ENCODE measurements at places on chromosomes 6 and 20. TPM values are rescaled to one million over a fixed set of nuclear protein-coding genes. Genes with fewer than 3 reads are reported as not detected.

DNA sequence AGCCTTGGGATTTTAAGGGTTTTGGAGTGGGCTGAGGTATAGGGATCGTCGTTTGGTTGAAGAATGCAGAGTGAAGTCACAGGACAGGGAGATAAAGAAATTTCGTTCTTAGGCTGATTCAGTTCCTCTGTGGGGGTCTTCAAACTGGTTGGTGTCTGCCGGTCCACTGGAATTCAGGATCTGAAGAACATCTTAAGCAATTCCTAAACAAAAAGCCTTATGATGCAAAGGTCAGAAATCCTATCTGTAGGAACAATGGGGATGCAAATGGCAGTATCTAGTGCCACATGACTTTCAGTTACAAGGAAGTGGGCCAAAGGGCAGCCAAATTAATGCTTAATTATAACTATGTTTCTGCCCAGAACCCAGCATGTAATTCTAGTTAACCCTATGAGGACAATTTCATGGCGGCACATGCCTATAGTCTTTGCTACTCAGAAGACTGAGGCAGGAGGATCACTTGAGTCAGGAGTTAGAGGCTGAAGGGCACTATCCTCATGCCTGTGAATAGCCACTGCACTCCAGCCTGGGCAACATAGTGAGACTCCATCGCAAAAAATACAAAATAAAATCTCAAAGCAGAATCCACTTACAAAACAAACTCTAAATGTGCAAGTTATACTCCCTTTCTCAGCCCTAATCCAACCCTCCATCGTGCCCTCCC, 4.6 kb upstream of the SLC2A10 start:
- no peak overlapping the region for H3K27ac ChIP-seq
- no peaks in the 10 kb centered on the region for H3K36me3 ChIP-seq
- no peak overlapping the region for H3K4me3 ChIP-seq
- DNase-seq = no peak
- H3K4me1 ChIP-seq = peaks cover 1% of the 10 kb centered on the region

DNA sequence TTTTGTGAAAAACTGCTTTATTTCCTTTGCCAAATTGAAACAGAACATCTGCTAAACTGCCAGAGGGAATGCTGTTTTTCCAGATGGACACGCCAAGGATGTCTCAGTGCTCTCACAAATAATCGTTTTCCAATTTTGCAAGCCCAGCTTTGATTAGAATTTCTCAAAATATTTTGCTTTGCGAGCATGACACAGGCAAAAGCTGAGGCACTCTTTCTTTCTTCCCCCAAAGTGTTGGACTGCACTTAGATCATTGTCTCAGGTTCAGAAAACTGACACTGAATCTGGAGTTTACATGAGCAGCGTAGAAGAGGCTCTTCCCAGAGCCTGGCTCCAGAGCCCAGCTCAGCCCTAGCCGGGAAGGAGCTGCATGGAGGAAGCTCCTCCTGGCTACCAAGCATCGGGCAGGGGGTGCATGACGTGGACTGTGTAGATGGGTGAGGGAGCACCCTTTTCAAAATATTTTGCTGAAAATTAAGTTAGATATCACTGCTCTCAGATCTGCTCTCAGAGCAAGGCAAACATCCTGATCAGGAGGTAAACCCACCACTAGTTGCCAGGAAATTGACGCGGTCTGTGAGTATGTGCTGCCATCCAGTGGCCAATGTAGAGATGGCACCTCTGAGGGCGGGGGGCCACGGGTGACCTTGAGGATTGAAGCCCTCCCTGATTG, 107.5 kb downstream of the SLC22A3 start:
- no peak overlapping the region for H3K27ac ChIP-seq

NR2E1 gene
- not detected for total RNA-seq

CAGE1 gene
- 0.39 TPM for total RNA-seq

- no peak overlapping the region for H3K4me3 ChIP-seq
- H3K4me1 ChIP-seq = no peaks in the 10 kb centered on the region
- H3K27ac ChIP-seq = no peak overlapping the region
- H3K36me3 ChIP-seq = no peaks in the 10 kb centered on the region
- H3K27me3 ChIP-seq = no peaks in the 10 kb centered on the region
Measured at GRCh38 chr6:51098791-51099190, 280.1 kb downstream of the TFAP2B start.

GRCh38 chr6:73731285-73731684, 35.3 kb downstream of the CD109 start:
- H3K27ac ChIP-seq = no peak overlapping the region
- no peak overlapping the region for H3K4me3 ChIP-seq
- no peaks in the 10 kb centered on the region for H3K4me1 ChIP-seq
- no peaks in the 10 kb centered on the region for H3K27me3 ChIP-seq

DNA sequence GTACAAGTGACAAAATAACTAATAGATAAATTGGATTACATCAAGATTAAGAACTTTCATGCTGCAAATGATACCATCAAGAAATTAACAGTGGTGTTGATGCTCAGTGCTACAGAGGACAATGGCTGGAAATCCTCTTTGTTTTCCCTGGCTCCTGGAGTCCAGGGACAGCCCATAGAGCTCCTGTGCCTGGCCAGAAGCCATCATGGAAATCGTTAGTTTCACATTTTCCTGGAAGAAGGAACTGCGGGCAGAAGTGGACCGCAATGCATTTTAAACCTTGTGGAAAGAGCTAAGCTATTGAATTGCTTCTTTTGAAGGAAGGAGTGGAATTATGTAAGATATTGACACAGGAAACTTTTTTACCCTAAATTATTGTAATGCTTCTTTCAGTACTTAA, 276.0 kb downstream of the GJA1 start:
- H3K27me3 ChIP-seq = no peaks in the 10 kb centered on the region
- H3K36me3 ChIP-seq = no peaks in the 10 kb centered on the region
- no peak for DNase-seq
- H3K4me1 ChIP-seq = no peaks in the 10 kb centered on the region

- H3K4me3 ChIP-seq = no peak overlapping the region
- no peak overlapping the region for H3K27ac ChIP-seq
- H3K36me3 ChIP-seq = no peaks in the 10 kb centered on the region
Measured at GRCh38 chr6:40611434-40611833, 24.3 kb upstream of the LRFN2 start.

DNA sequence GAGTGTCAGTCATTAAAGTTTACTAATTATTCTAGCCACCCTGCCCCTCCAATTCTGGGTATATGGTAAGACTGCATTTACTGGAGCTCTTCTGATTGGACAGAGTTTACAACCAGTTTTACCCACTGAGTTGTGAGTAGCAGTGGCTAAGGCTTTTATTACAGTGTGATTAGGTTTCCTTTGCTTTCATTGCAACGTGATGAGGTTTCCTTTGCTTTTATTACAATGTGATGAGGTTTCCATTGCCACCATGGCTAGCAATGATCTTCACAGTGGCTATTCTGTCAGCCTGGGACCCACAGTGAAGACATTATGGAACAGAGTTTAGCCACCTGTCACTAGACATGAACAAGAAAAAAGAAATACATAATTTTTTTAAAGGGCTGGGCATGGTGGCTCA, 710.2 kb upstream of the FLRT3 start:
- H3K27ac ChIP-seq = no peak overlapping the region
- no peaks in the 10 kb centered on the region for H3K4me1 ChIP-seq
- DNase-seq = no peak
- no peaks in the 10 kb centered on the region for H3K27me3 ChIP-seq

GRCh38 chr20:34525709-34526416, 9.6 kb downstream of the DYNLRB1 start:
- H3K4me1 ChIP-seq = peaks cover 15% of the 10 kb centered on the region
- H3K36me3 ChIP-seq = peaks cover 60% of the 10 kb centered on the region
- no peak overlapping the region for H3K4me3 ChIP-seq
- no peaks in the 10 kb centered on the region for H3K27me3 ChIP-seq

Data from naive thymus-derived CD4-positive, alpha-beta T cell (primary cell).